ENCODE measurements at places on chromosomes 6 and 20. TPM values are rescaled to one million over a fixed set of nuclear protein-coding genes. Genes with fewer than 3 reads are reported as not detected.

ETV7 gene
- total RNA-seq, result 9.2 TPM

CST7 gene
- total RNA-seq, result not detected

FAXC gene
- 0.87 TPM for total RNA-seq

DPPA5 gene
- not detected for total RNA-seq

RAET1E gene
- total RNA-seq, result 1.6 TPM

SIRPB1 gene
- 2.3 TPM for total RNA-seq

Measured in tibial nerve (tissue), 4 donors.